ENCODE measurements at places on chromosomes 5 and 9.
A peak's percentile ranks its signal among the peaks of the same experiment; 100 is the strongest.

DNA sequence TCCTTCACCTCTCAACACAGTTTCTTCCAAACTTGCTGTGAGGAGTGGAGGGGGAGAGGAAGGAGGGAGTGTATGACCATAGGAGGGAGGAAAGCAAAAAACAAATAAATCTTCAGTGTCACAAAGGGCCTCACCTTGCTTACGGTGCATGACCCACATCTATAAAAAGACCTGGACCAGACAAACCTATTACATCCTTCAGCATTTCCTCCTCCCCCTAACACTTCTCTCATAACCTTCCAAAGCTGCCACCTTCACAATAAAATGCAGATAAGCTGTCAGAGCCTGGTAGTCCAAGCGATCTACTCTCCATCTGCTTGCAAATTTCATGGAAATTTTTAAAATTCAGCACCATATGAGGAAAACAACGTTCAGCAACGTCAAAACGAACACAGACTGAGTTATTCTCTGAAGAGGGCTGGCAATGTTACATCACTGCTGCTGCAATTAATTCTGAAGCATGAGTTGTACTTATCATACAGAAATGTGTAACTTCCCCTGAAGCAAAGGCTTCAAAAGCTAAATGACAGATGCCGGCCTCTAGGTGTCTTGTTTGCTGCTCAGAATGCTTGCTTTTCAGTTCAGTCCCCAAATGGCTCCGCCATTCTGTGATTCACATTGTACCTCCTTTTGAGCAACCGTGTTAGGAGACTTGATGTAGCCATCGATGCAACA, 62.9 kb downstream of the EFNA5 start:
- DNase-seq = no peak

- DNase-seq = no peak
Observed at GRCh38 chr5:96004087-96004486, 42.4 kb upstream of the ELL2 start.

GRCh38 chr9:133406480-133407307, 11.1 kb downstream of the REXO4 start:
- DNase-seq = peak; percentile 56

GRCh38 chr9:19255821-19256220, 25.3 kb downstream of the DENND4C start:
- no peak for DNase-seq

GRCh38 chr5:1393571-1394501, 48.9 kb upstream of the CLPTM1L start:
- DNase-seq = no peak

DNA sequence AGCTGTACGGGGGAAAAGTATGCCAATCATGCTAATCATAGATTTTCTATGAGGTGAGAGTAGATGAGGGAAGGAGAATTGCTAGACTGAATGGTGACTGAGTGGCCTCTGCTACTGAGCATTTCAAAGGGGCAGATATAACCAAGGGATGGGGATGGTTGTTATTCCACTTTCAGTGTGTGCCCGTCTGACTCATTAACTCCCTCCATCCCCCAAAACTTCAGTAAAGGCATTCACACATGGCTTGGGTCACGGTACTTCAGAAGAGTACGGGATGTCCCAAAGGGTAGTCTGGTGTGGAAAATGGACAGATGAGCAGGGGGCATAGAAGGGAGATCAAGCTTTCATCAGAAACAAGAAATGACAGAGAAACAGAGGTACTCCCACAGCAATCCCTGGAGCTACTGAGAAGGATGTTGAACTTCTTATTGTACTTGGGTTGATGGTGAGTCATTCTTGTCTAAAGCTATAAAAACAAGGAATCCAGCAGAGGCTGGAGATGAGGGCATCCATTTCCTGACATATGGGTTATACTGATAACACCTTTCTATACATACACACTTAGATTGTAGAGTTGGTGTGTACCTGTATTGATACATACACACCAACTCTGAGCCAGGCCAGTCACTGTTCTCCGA, 8.9 kb upstream of the TLE4 start:
- DNase-seq = no peak
